ENCODE measurements at places on chromosomes 1 and 21.

DNA sequence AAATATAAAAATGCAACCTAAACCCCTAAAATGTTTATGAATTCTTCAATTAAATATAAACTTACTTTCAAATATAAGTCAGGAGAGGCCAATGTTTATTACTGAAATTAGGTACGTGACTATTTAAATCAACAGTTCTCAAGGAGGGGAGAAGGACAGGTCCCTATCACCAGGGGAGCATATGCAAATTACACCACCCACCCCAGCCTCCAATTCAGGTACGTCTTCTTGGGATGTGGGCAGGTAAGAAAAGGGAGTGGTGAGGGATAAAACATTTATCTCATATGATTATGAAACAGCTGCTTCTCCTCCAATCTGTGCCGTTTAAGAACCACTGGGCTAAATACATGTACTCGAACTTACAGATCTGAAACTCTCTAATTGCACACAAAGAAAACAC, 3.4 kb downstream of the COP1 start:
- DNase-seq: no peak

- no peak for DNase-seq
These were observed 367.1 kb upstream of the ADGRL4 start for GRCh38 chr1:79373481-79374125.

DNA sequence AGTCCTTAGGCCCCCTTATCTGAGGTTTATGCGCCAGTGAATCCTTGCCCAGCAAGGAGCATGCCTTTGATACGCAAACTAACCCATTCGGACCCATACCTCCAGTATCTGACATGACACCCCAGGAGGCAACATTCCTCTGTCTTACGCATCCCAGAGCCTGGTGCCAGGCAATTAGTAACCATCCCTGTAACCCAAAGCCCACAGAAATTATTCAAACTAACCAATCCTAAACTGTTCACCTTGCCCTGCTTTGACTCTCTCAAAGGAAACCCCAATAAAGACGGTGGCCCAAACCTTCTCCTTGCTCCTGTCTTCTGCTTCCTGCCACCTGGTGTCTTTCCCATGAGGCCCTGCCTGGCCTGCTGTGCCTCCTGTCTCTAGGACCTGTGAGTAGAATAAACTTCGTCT, 36.4 kb downstream of the ZNF496 start:
- no peak for DNase-seq

DNA sequence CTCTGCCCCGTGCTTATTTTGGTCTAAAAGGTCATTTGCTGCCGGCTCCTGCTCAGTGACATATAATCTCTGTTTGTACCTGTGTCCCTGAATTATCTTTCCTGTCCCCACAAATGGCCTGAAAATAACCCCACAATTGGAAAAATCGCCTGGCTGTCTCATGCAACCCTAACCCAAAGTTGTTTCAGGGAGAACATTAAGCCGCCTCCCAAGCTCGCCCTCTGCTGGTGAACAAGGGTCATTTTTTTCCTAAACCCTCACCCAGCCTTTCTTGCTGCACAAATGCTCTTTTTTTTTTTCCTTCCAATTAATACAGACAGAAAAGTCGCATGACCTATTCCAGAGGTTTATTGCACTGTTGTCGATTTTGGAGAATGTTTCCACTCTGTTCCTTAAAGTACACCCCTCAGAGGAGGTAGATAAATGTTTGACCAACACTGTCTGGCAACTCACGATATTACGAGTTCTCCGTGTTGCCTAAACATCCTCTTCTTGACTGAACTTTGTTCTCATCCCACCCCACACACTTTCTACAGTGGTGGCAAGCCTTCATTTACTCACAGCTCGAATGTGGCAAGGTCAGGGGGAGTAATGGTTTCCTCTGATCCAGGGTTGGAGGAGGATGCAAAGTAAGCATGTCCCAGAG, 148.7 kb downstream of the ZZZ3 start:
- DNase-seq: peak; percentile 54

- DNase-seq: no peak
These were observed 5.0 kb downstream of the PPOX start for GRCh38 chr1:161171191-161171590.

DNA sequence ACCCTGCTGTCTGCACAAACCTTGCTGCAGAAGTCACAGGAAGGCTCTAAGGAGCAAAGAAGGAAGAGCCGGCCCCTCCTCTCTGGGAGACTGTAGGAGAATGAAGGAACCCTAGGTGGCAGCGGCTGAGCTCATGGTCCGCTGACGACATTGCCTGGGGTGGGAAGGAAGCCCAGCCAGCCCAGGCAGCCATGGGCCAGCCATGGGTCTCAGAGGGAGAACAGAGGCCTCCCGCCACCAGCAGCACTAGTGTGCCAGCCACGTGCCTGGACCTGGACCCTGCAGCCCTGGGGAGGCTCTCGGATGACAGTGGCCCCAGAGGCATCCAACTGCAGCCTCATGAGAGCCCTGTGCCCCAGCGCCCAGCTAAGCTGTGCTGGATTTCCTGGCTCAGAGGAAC, 49.2 kb upstream of the POFUT2 start:
- no peak for DNase-seq

DNA sequence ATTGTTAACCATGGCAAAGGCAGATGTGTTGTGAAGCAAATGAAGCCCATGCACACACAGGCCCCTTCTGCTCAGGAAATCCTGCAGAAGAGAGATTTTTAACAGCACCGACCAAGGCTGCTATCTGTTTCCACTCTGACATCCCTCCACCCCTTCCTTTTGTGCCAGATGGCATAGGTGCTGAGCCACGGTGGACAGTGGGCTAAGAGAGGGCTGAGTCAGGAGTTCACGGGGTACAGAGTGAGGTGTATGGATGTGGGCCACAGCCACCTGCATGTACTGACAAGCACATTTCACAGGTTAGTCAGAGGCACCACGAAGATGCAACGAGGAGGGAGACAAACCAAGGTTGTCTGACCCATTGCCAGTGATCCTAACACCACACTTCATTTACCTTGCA, 9.5 kb downstream of the RSPH1 start:
- no peak for DNase-seq

DNA sequence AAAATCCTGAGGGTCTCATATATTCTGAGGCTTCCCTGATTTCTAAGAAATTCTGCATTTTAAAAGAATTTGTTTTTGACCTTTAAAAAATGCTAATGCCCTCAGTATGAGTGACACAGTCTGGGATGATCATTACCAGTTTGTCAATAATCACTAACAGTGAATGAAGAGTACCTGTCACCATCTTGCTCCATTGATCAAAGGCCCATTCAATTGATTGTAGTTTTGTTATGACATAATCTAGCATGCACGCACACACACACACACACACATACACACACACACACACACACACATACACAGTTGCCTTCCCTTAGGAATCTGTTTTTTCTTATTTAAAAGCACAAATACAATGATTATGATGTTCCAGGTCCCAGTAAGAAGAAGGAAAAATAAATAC, 250.4 kb downstream of the NFIA start:
- no peak for DNase-seq

DNA sequence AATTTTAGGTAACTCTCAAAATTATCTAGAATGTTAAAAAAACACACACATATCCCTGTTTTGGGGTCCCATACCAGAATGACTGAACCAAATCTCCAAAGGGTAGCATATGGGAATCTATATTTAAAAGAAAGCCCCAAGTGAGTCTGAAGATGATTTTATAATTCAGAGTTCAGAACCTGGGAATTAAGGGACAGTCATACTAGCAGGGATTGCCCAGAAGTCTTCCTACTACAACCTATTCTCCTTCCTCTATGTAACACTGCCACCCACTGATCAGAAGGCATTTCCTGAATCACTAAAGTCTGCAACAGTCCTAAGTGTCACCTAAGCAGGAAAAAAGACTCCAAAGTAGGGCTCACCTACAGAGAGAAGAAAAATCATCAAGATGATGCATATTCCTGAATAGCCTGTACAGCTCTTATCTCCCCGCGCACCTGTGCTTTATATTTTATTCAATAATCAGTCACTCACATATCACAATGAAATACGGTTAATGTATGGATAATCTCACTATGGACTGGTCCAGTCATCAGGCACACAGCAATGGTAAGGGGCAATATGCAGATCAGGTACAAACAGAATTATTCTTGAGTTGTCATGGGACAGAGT, 4.9 kb downstream of the RGS1 start:
- peak; percentile 35 for DNase-seq

GRCh38 chr1:41862384-41863221, 56.1 kb downstream of the HIVEP3 start:
- no peak for DNase-seq

- DNase-seq: no peak
These were observed 8.2 kb upstream of the MTFR1L start for GRCh38 chr1:25811384-25812082.

DNA sequence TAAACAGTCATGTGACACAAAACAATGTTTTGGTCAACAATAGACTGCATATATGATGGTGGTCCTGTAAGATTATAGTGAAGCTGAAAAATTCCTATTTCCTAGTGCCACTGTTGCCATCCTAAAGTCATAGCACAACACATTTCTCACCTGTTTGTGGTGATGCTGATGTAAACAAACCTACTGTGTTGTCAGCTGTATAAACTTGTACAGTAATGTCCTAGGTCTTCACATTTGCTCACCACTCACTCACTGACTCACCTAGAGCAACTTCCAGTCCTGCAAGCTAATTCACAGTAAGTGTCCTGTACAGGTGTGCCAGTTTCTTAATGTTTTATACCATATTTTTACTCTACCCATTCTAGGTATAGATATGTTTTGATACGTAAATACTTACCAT, 326.1 kb upstream of the USP24 start:
- DNase-seq: no peak

DNA sequence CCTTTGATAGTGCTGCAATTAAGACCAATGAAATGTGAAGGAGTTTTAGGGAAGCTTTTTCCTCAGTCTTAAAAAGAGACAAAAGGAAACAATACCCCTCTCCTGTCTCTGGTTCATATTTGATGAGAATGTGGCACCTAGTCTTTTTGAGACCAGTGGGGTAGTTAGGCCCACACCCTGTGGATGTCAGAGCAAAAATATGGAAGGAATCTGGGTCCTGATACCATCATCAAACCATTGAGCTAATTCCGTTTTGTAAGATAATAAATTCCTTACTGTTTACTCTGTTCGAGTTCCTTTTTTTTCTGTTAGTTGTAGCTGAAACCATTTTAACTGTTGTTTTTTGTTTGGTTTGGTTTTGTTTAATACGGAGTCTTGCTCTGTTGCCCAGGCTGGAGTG, 33.3 kb downstream of the PTPRC start:
- DNase-seq: no peak

GRCh38 chr1:153483776-153484175, 23.3 kb upstream of the S100A7 start:
- DNase-seq: no peak

DNA sequence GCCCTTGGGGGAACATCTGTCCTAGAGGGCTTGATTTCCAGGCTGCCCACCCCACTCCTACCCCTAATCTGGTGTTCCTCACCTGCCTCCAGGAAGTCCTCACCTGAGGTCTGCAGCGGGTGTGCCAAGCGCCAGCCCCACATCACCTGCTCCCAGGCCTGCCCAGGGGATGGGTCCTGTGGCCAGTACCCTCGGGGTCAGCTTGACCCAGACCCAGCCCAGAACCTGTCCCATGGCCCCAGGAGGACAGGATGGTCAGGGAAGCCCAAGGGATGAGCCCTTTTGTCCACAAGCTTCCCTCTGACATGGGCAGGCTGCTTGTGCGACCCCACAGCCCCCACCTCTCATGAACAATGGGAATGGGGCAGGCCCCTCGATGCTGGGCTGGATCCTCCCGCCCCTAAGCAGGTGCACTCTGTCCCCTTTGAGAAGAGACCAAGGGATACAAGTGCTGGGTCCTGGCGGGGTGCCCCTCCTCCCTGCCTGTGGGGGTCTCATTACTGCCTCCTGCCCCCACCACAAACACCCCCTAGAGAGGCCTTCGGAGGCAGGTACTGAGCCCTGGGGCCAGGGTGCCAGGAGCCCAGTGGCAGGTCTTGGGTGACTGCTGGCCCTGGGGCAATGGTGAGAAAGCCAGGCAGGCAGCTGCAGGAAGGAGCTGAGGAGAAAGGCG, 3.2 kb downstream of the MIB2 start:
- DNase-seq: no peak

- no peak for DNase-seq
These were observed 160.5 kb downstream of the LRRC7 start for GRCh38 chr1:69728206-69728605.

GRCh38 chr1:108057541-108057940, 92.6 kb upstream of the VAV3 start:
- no peak for DNase-seq

DNA sequence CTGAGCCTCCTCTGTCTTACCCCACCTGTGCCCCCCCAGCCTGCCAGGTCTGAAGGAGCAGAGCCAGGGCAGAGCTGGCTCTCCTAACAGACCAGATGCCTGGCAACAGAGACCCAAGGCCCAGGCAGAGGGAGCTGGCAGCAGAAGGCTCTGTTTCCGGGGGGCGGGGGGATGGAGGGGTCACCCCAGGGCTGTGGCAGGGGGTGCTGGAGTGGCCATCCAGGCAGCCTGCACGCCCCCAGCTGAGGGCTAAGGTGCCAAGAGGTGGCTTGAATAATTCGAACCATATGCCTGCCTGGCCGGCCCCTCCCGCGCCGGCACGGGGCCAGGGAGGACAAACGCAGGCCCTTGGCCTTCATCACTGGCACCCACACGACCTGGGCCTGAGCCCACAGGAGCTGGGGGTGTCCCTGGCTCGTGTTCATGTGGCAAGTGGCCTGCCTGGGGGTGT, 16.0 kb upstream of the PLEKHG5 start:
- DNase-seq: no peak

DNA sequence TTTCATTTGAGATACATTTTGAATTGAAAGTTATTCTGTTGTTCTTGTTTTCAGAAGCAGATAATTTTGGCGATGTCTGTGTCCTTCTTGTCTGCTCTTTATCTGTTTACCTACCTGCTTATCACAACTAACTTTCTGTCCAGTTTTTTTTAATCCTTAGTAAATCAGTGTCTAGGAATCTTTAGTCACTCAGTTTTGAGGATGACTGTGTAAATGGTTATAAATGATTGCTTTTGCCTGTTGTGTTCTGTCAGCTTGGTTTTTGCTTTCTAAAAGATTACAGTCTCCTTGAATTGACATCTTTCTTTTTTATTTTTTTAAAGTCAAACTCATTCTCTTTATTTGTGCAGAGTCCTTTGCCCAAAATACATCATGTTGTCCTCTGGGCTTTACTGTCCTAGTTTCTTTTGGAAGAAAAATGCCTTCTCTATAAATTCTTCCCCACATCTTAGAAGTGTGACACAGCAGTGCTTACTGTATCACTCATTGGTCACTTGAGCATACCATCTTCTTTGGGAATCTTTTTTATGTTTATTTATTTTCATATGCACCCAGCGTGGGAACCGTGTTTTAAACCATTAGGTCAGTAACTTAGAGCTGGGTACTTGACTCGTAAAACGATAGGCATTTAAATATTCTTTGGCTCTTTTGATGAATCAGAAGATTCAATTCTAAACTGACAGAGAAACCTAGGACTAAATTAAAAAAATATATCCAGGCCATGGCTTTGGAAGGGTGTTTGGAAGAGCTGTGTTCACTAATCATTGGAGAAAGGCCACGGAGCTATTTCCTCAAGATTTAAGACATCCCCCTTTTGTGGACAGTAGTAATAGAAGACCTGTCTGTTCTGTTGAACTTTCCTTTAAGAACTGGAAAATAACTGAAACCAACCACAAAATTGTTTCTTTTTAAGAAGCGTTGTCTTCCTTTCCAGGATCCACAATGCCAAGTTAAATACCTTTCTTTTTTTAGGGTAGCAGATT, 20.9 kb downstream of the LAMC1 start:
- no peak for DNase-seq

- no peak for DNase-seq
These were observed 131.9 kb upstream of the KCNJ6 start for GRCh38 chr21:38048167-38048566.

GRCh38 chr21:18191139-18191538, 53.5 kb upstream of the CHODL start:
- DNase-seq: no peak
